DND-41 (cell line): ENCODE measurements at places on chromosomes 4 and X.

GRCh38 chrX:138690591-138690990 is 20.9 kb downstream of the FGF13 start:
- no peak for DNase-seq

DNA sequence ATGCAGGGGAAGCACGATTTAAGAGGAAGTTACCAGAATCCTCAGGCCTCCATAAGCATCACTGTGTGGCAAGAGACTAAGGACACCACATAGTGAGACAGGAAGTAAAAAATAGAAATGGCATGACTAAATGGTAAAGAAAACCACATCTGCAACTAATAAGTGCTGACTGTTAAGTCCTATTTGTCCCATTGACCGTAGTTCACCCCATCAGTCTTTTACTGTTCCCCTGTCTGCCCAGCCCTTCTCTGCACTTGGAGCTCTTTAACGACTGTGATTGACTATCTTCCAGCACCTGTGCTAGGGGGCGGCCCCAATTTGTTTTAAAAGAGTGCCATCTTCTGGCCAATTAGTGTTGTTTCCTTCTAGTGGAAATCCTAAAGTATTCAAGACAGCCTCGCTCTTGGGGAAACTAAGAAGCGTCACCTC is 94.2 kb downstream of the MAOA start:
- peak; percentile 58 for DNase-seq

DNA sequence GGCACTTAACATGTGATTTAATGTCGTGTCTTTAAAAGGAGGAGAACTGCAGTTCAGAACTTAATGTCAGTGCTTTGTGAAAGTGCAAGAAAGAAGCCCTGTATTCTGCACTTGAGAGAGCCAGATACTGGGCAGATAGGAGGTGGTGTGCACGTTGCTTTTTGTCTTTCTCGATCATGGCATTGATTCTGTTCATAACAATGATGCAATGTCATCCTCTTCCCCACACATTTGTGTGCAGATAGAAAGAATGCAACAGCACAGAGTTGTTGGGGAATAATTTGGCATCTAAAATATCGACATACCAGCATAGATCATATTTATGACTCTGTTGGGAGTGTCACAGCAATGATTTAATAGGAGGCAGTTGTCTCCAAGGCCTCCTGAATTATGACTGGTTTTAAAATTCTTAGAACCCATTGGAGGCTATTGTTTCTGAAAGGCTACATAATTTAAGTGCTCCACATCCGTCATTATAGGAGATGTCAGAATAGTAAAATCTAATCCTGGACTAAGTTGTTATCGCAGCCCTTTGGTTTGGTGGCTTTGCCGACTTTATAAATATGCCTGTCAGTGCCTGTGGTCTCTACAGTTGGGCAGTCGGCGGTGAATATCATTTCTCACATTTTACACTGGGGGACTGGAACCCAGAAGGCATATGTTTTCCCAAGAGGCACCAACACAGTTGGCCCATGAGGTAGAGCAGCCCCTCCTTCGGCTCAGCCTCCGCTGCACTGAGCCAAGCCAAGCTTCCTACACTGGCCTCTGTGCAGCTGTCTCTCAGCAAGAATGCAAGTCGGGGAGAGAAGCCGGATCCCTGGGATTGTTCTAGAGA is 124.9 kb downstream of the PTTG2 start:
- DNase-seq, result no peak

- DNase-seq, result peak; percentile 39
Measured at GRCh38 chr4:80008351-80008750, 64.7 kb downstream of the ANTXR2 start.

DNA sequence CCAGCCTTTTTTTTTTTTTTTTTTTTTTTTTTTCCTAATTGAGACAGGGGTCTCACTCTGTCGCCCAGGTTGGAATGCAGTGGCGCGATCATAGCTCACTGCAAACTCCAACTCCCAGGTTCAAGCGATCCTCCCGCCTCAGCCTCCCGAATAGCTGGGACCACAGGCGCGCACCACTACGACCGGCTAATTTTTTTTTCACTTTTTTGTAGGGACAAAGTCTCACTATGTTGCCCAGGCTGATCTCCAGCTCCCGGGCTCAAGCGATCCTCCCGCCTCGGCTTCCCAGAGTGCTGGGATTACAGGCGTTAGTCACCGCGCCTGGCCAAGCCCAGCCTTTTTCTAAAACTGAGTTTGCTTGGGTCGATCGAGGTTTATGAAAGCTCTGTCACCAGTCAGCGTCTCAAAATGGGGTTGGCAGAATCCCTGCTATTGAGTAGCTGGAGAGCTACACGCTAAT is 1.3 kb upstream of the OTUD5 start:
- DNase-seq, result no peak

- DNase-seq, result no peak
Measured at GRCh38 chrX:5916945-5917344, 311.7 kb downstream of the NLGN4X start.
